ENCODE measurements at places on chromosomes 5 and 9. TPM values are rescaled to one million over a fixed set of nuclear protein-coding genes. Genes with fewer than 3 reads are reported as not detected.

The AIF1L gene
- 3.1 TPM for total RNA-seq

The GABRB2 gene
- total RNA-seq, result not detected

The OTULINL gene
- total RNA-seq, result 0.17 TPM

The ZNF300 gene
- total RNA-seq, result 5.1 TPM

The NMUR2 gene
- total RNA-seq, result not detected

The FOXD1 gene
- total RNA-seq, result 7.6 TPM

The ARRDC3 gene
- 90.8 TPM for total RNA-seq

The TERT gene
- total RNA-seq, result not detected

The PCDHB8 gene
- not detected for total RNA-seq

The ECSCR gene
- total RNA-seq, result 0.33 TPM

The KCNV2 gene
- not detected for total RNA-seq

The C9 gene
- total RNA-seq, result not detected

The ST8SIA4 gene
- 0.29 TPM for total RNA-seq

The PCDHGB5 gene
- total RNA-seq, result 40.4 TPM

The AMBP gene
- total RNA-seq, result 0.17 TPM

The PRSS3 gene
- total RNA-seq, result 11.1 TPM

The ADGRD2 gene
- not detected for total RNA-seq

The CDC20B gene
- under 0.01 TPM for total RNA-seq

The INSL6 gene
- total RNA-seq, result not detected

The MARVELD2 gene
- 0.17 TPM for total RNA-seq

The IFNA2 gene
- not detected for total RNA-seq

The ERAP2 gene
- 6.8 TPM for total RNA-seq

The TAF11L10 gene
- total RNA-seq, result not detected

The CMYA5 gene
- total RNA-seq, result 11.2 TPM

The TMEFF1 gene
- 5.1 TPM for total RNA-seq

The TEX53 gene
- not detected for total RNA-seq

The DNAH5 gene
- 2.6 TPM for total RNA-seq

The MYOT gene
- total RNA-seq, result not detected

The PBX3 gene
- 103 TPM for total RNA-seq

The TAF1L gene
- total RNA-seq, result under 0.01 TPM

The SPINK6 gene
- total RNA-seq, result not detected

The FGD3 gene
- total RNA-seq, result not detected

The ELOVL7 gene
- total RNA-seq, result 0.33 TPM

The SCGB3A2 gene
- total RNA-seq, result not detected

The HTR1A gene
- total RNA-seq, result not detected

The LCN9 gene
- total RNA-seq, result not detected

The DIPK1B gene
- 2.2 TPM for total RNA-seq

The SLC46A2 gene
- not detected for total RNA-seq

The STPG3 gene
- total RNA-seq, result 0.66 TPM

The SOHLH1 gene
- not detected for total RNA-seq

The SLC36A2 gene
- not detected for total RNA-seq

The SLC36A3 gene
- total RNA-seq, result not detected

The FSTL4 gene
- 0.17 TPM for total RNA-seq

The BTNL9 gene
- not detected for total RNA-seq

The NELFB gene
- total RNA-seq, result 53.4 TPM

The NUP188 gene
- total RNA-seq, result 43.5 TPM

The SV2C gene
- total RNA-seq, result not detected

The PPIP5K2 gene
- total RNA-seq, result 40.2 TPM

The FAM200C gene
- 6.0 TPM for total RNA-seq

The PRR16 gene
- 9.3 TPM for total RNA-seq

The ZBTB34 gene
- 10.0 TPM for total RNA-seq

The AP3B1 gene
- total RNA-seq, result 55.6 TPM

The IL5 gene
- not detected for total RNA-seq

The SLC25A48 gene
- total RNA-seq, result not detected

Measured in smooth muscle cell of trachea (primary cell).